ENCODE measurements at places on chromosomes 6 and 20. TPM values are rescaled to one million over a fixed set of nuclear protein-coding genes. Genes with fewer than 3 reads are reported as not detected.

Gene ID4
- not detected for total RNA-seq

GRCh38 chr6:70241991-70242420 is 60.9 kb downstream of the COL9A1 start:
- no peak for DNase-seq

GRCh38 chr20:31566658-31567379 is 38.3 kb upstream of the ID1 start:
- peak; percentile 54 for DNase-seq

DNA sequence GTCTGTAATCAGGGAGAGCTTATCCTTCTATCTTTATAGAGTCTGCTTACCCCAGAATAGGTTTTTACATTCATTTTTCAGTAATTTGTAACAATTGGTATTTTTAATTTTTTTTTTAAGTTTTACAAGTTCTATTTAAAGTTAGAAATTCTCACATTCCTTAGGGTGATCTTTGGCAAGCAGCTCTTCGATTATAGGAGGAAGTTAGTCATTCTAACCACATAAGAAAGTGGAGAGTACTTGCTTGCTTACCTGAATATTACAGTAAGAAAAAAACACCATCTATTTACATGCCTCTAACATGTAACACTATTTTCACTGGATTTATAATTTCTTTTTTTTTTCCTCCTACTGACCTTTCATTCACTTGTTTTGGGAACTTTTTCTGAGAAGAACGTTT is 6.7 kb downstream of the TSHZ2 start:
- no peak for DNase-seq

Measured in activated CD4-positive, alpha-beta T cell treated with anti-CD3 and anti-CD28 coated beads, Interleukin-2, amount 10 ng/mL, durations not matched to agents 24 days and 14 days (primary cell).